ENCODE measurements at places on chromosomes 2 and 18. TPM values are rescaled to one million over a fixed set of nuclear protein-coding genes. Genes with fewer than 3 reads are reported as not detected.

DNA sequence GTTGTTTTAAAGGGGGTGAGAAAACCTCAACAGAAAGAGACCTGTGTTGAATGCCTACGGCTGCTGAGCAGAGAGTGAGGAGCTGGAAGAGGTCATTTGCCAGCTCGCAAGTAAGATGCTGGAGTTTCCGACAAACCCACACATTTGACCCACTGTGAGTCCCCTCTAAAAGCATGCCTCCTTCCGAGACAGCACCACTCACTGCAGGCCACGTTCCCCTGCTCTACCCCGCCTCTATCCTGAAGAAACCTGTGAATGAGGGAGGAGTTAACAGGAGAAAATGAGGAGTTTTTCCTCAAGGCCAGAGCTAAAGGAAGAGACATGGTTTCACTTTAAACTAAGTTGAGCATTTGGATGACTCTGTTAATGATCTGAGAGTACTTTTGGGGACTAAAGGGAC, 188.7 kb downstream of the DPP10 start:
- H3K4me3 ChIP-seq = no peak overlapping the region
- DNase-seq = no peak
- H3K36me3 ChIP-seq = no peaks in the 10 kb centered on the region
- H3K27ac ChIP-seq = no peak overlapping the region
- no peaks in the 10 kb centered on the region for H3K27me3 ChIP-seq

GRCh38 chr2:110865188-110865587, 132.8 kb downstream of the ACOXL start:
- H3K4me1 ChIP-seq = no peaks in the 10 kb centered on the region
- H3K4me3 ChIP-seq = no peak overlapping the region
- no peak overlapping the region for H3K27ac ChIP-seq
- H3K27me3 ChIP-seq = no peaks in the 10 kb centered on the region
- no peak for DNase-seq

GRCh38 chr2:82239176-82239575, 1934.6 kb upstream of the LRRTM1 start:
- no peak overlapping the region for H3K4me3 ChIP-seq
- H3K27me3 ChIP-seq = no peaks in the 10 kb centered on the region
- H3K27ac ChIP-seq = no peak overlapping the region
- no peak for DNase-seq
- no peaks in the 10 kb centered on the region for H3K36me3 ChIP-seq

GRCh38 chr2:165872101-165872791, 78.2 kb upstream of the GALNT3 start:
- no peak for DNase-seq
- peaks cover 8% of the 10 kb centered on the region for H3K4me1 ChIP-seq
- H3K27me3 ChIP-seq = no peaks in the 10 kb centered on the region
- H3K4me3 ChIP-seq = no peak overlapping the region
- no peak overlapping the region for H3K27ac ChIP-seq
- no peaks in the 10 kb centered on the region for H3K36me3 ChIP-seq

- H3K36me3 ChIP-seq = no peaks in the 10 kb centered on the region
- H3K4me3 ChIP-seq = no peak overlapping the region
- H3K27ac ChIP-seq = no peak overlapping the region
These were observed 940.4 kb downstream of the ERBB4 start for GRCh38 chr2:211598238-211598637.

DNA sequence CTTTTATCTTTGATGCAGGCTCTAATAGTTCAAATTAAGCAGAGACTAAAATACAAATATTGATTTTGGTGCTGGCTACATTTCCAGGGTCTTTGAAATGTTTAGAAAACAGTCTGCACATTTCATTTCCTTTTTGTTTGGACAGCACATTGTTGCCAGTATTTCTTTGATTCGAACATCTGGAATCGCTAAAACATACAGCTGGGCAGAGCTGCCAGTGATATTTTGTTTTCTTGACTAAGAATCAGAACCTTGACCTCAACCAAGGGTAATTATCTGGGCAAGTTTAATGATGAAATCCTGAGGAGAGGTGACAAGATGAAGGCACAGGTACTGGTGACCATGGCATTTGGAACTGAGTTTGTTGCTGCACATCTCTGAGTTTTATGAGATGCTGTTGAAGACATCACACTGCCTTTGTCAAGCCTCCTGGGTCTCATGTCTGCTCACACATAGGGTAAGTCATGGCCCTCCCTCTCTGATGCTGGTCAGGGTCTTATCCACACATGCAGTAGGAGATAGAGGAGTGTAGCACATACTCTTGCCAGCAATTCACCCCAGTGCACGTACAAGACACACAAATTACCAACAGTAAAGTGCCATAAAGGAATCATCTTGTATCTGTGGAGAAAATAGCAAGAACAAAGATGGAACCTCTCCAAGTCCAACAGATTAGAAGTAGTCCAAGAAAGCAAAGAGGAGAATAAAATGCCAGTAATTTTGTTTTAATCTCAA, 391.9 kb downstream of the RND3 start:
- H3K27me3 ChIP-seq = no peaks in the 10 kb centered on the region
- H3K4me3 ChIP-seq = no peak overlapping the region
- no peak overlapping the region for H3K27ac ChIP-seq
- DNase-seq = no peak
- H3K36me3 ChIP-seq = no peaks in the 10 kb centered on the region

- no peaks in the 10 kb centered on the region for H3K36me3 ChIP-seq
- no peaks in the 10 kb centered on the region for H3K4me1 ChIP-seq
- H3K4me3 ChIP-seq = no peak overlapping the region
- no peak overlapping the region for H3K27ac ChIP-seq
- no peak for DNase-seq
- no peaks in the 10 kb centered on the region for H3K27me3 ChIP-seq
These were observed 197.5 kb downstream of the PDE1A start for GRCh38 chr2:182229297-182229696.

DNA sequence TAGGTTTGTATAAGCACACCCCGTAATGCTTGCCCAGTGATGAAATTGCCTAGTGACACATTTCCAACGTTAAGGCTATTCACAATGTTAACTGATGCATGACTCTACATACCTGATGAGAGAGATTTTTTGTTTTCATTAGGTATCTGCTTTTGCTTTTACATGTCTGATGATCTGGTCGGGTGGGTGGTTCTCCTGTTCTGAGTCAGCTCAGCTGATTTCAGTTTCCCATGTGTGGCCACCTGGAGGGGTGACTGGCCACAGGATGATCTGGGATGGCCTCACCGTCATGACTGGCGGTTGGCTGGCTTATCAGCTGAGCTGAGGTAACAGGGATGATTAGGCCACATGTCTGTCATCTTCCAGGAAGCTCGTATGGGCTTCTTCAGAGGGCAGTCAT, 33.8 kb upstream of the ACYP2 start:
- H3K4me3 ChIP-seq = no peak overlapping the region
- DNase-seq = no peak
- no peak overlapping the region for H3K27ac ChIP-seq

DNA sequence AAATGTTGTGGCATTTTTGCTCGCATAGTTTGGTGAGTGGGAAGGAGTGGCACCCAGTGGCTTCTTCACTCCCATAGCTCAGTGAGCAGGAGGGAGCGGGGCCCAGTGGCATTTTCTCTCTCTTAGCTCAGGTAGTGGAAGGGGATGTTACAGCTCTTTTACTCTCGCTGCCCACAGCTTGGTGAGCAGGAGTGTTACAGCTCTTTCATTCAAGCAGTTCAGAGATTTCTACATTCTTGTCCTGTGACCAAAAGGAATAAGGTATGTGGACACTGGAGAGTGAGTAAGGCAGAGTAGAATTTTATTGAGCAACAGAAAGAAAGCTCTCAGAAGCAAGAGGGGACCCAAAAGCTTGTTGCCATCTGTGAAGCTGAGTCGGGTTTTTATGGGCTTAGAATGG, 192.4 kb downstream of the SPAG16 start:
- H3K36me3 ChIP-seq = no peaks in the 10 kb centered on the region
- H3K27ac ChIP-seq = no peak overlapping the region
- no peak overlapping the region for H3K4me3 ChIP-seq
- H3K4me1 ChIP-seq = no peaks in the 10 kb centered on the region
- H3K27me3 ChIP-seq = no peaks in the 10 kb centered on the region

DNA sequence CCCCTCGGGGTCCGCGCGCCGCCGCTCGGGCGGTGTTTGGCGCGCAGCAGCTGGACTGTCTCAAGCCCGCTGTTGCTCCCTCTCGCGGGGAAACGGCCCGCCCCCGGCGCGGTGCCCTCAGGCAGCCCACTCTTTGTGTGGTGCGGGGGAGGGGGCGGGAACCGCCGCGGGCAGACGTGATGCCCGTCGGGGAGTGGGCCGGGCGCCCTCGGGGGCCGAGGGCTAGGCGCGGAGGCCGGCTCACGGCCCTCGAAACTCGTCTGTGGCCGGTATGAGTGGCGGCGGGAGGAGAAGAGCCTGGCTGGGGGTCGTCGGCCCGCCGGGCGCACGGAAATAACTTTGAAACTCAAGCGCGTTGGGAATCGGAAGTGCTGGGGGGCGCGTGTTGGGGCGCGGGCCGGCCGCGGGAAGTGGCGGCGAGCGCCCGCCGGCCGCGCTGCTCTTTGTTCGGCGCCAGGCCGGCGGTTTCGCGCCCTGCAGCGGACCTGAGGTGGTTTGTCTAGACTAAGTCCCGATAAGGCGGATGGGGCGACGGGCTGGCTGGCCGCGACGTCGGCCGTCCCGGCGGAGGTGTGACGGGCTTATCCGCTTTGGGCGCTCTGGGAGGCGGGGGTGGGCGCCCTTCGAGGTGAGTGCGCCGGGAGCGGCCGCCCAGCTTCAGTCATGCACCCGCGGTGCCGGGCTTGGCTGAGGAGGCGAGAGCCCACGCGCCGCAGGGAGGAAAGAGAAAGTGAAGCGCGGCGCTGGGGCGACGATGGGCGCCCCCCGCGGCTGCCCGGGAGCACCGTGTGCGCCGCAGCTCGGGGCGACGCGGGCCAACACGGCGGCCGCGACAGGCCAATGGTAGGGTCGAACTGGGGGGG, 679 bp downstream of the PTMA start:
- DNase-seq = no peak
- H3K4me1 ChIP-seq = 0 out of 2 replicates have a peak, but pooled peaks cover 6% of the 10 kb centered on the region
- peak overlapping the region; percentile 89 for H3K4me3 ChIP-seq
- H3K36me3 ChIP-seq = peaks cover 3% of the 10 kb centered on the region
- H3K27ac ChIP-seq = peak overlapping the region; percentile 89

GRCh38 chr18:13579874-13580273, 146.5 kb downstream of the FAM210A start:
- no peak for DNase-seq
- H3K4me3 ChIP-seq = no peak overlapping the region
- H3K27me3 ChIP-seq = no peaks in the 10 kb centered on the region
- no peaks in the 10 kb centered on the region for H3K36me3 ChIP-seq
- no peak overlapping the region for H3K27ac ChIP-seq

The FEV gene
- not detected for total RNA-seq

The TUBA4B gene
- total RNA-seq = not detected

The CD28 gene
- 0.30 TPM for total RNA-seq

The MARCHF4 gene
- not detected for total RNA-seq

The IL36B gene
- total RNA-seq = not detected

The ARHGAP25 gene
- 0.48 TPM for total RNA-seq

The CERKL gene
- total RNA-seq = not detected

The SERPINB12 gene
- total RNA-seq = not detected

The CELF4 gene
- 0.11 TPM for total RNA-seq

The CNDP1 gene
- total RNA-seq = not detected

The ROCK2 gene
- 64.4 TPM for total RNA-seq
